Left renal pelvis (tissue), 4 donors: ENCODE measurements at places on chromosomes 13 and 19. TPM values are rescaled to one million over a fixed set of nuclear protein-coding genes. Genes with fewer than 3 reads are reported as not detected.

Gene ZNF20
- 4.7 TPM for polyA plus RNA-seq

Gene TEX101
- polyA plus RNA-seq, result not detected

Gene ZNF146
- polyA plus RNA-seq, result 144 TPM

DNA sequence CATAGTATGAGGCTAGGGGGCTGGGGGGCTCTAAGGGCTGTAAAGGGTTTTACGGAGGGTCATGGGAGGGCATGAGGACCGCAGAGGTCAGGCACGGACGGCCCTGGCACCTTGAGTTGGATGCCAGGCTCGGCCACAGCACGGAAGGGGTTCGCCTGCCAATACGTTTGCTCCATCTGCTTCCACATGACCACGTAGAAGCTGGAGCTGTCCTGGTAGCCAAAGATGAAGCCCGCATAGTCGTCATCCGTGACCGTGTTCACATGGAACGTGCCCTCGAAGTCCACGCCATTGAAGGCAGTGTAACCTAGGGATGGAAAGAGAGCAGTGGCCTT lies 6.4 kb downstream of the COMP start:
- no peak for DNase-seq

GRCh38 chr13:38718374-38718773 lies 31.5 kb downstream of the FREM2 start:
- no peak for DNase-seq

DNA sequence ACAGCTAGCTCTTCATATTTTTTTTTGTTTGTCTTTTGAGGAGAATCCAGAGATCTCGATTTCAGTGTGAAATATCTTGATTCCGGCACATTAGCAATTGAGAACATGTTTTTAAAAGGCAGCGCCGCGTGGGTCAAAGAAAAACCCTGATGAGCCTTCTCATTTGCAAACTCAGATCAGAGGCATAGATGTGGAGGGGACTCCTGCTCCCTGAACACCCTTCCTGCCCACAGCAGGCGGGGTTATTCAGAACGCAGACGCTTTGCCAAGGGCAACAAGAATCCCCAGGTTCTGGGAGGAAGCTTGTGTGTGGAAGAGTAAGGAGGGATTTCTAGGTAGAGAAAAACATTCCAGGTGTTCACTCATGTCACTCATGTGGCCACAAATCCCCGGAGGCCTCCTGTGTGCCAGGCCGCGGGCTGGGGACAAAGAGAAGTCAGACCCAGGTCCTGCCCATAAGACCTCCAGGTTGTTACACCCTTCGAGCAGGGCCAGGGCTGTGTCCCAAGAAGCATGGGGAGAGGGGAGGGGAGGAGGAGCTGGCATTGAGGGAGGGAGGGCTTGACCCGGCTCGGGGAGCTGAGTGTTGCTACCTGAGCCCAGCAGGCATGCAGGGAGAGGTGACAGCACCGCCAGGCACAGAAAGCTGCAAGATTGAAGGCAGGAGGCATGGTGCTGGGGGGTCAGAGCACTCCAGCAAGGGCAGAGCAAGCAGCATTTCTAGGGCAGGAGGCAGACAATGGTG lies 15.9 kb upstream of the IGLON5 start:
- DNase-seq, result no peak
